ENCODE measurements at places on chromosomes 1 and 21. TPM values are rescaled to one million over a fixed set of nuclear protein-coding genes. Genes with fewer than 3 reads are reported as not detected.

- H3K4me1 ChIP-seq: peaks cover 10% of the 10 kb centered on the region
- peak; percentile 21 for DNase-seq
- no peaks in the 10 kb centered on the region for H3K36me3 ChIP-seq
- peaks cover 50% of the 10 kb centered on the region for H3K27me3 ChIP-seq
- peak within 1 kb of the TSS; percentile 31 for H3K4me3 ChIP-seq
- no peak within 1 kb of the TSS for H3K27ac ChIP-seq
Measured at GRCh38 chr1:207454046-207454964, at the start of gene CR2. Gene CR2, plus strand, starts transcription at chr1:207454328. Its CDS starts 91 bp downstream, at chr1:207454419.

GRCh38 chr1:93528412-93528811, 80.5 kb downstream of the FNBP1L start:
- no peak overlapping the region for H3K27ac ChIP-seq
- no peak overlapping the region for H3K4me3 ChIP-seq
- peaks cover 2% of the 10 kb centered on the region for H3K27me3 ChIP-seq
- no peak for DNase-seq
- H3K4me1 ChIP-seq: no peaks in the 10 kb centered on the region
- H3K36me3 ChIP-seq: no peaks in the 10 kb centered on the region

RSPO1 gene
- not detected for total RNA-seq

- no peak overlapping the region for H3K4me3 ChIP-seq
- peaks cover 7% of the 10 kb centered on the region for H3K27me3 ChIP-seq
- no peaks in the 10 kb centered on the region for H3K4me1 ChIP-seq
Measured at GRCh38 chr1:109316506-109316905, 9.7 kb upstream of the MYBPHL start.

OR10J1 gene
- not detected for total RNA-seq

GRCh38 chr1:99970713-99971255, 988 bp downstream of the SLC35A3 start:
- DNase-seq: no peak
- H3K27me3 ChIP-seq: no peaks in the 10 kb centered on the region
- peaks cover 37% of the 10 kb centered on the region for H3K4me1 ChIP-seq
- H3K27ac ChIP-seq: peak overlapping the region; percentile 98

- H3K4me1 ChIP-seq: peaks cover 5% of the 10 kb centered on the region
- H3K4me3 ChIP-seq: no peak overlapping the region
- H3K36me3 ChIP-seq: peaks cover 26% of the 10 kb centered on the region
- no peaks in the 10 kb centered on the region for H3K27me3 ChIP-seq
- H3K27ac ChIP-seq: no peak overlapping the region
Measured at GRCh38 chr1:35615440-35615839, 25.9 kb downstream of the PSMB2 start.

- H3K27ac ChIP-seq: no peak overlapping the region
- peaks cover 49% of the 10 kb centered on the region for H3K36me3 ChIP-seq
- H3K4me1 ChIP-seq: no peaks in the 10 kb centered on the region
- H3K4me3 ChIP-seq: no peak overlapping the region
- DNase-seq: no peak
Measured at GRCh38 chr1:33488624-33489023, 16.2 kb downstream of the ZSCAN20 start.

OR2T35 gene
- total RNA-seq: not detected

CFHR4 gene
- total RNA-seq: not detected

- no peaks in the 10 kb centered on the region for H3K27me3 ChIP-seq
- H3K4me3 ChIP-seq: no peak overlapping the region
- H3K27ac ChIP-seq: no peak overlapping the region
- H3K4me1 ChIP-seq: peaks cover 8% of the 10 kb centered on the region
- DNase-seq: peak; percentile 69
Measured at GRCh38 chr1:235417086-235417697, 50.0 kb downstream of the TBCE start.
